ENCODE measurements at places on chromosomes 3 and 15.

- no peak for DNase-seq
These were observed 335.6 kb downstream of the NLGN1 start for GRCh38 chr3:173733029-173733652.

GRCh38 chr15:69570454-69570853, 117.8 kb downstream of the RPLP1 start:
- no peak for DNase-seq

DNA sequence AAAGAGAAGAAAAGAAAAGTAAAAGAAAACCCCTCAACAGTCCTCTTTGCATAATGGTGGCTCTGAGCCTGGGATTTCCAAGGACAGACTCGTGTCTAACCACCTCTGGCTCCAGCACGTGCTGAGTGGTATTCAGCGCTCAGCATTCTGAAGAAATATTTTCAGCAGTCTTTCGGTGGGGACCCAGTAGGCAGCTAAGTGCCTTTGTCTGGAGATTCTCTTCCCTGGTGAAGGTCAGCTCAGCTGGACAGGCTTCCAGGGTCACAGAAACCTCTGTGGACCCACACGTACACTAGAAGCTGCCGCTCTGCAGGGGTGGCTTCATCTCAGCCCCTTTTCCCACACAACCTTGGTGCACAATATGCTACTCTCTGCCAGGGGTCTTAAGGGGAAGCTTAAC, 36.0 kb downstream of the CCDC32 start:
- no peak for DNase-seq

GRCh38 chr15:73688455-73688854, 4.3 kb downstream of the CD276 start:
- no peak for DNase-seq

- no peak for DNase-seq
These were observed 4.7 kb downstream of the C3orf18 start for GRCh38 chr3:50562861-50563260.

DNA sequence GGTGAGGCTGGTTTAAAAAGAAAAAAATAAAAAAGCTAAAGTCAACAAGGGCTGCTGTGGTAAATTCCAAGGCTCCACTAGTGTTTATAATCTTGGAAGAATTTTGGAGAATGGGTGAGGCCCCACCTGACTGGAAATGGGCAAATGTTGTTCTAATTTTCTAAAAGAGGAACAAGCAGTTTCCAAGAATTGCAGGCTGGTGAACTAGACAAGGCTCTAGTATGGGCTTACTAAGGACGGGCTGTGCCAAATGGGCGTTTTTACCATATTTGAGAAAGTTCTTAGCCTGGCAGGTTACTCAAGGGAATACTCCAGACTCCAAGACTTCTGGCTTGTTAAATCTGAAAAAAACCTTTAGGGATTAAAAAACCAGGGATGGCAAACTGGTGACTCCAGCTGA, 67.0 kb upstream of the ABHD2 start:
- DNase-seq, result no peak
